Fibroblast of upper back skin (primary cell): ENCODE measurements at places on chromosomes 3 and 15.

DNA sequence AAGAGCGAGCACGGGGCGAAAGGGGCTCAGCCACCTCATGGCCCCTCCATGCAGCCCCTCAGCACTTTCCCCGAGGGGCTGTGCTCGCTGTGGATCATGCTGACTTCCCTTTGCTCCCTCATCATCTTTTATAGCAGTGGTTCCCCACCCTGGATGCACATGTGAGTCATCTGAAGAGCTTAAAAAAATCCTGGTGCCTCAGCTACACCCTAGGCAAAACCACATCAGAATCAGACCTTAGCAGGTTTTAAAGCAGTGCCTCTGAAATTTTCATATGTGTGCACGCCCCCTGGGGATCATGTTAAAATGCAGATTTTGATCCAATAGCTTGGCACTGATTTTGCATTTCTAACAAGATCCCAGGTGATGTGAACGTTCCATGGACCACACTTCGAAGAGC lies 50.9 kb downstream of the FEM1B start:
- no peak for DNase-seq

DNA sequence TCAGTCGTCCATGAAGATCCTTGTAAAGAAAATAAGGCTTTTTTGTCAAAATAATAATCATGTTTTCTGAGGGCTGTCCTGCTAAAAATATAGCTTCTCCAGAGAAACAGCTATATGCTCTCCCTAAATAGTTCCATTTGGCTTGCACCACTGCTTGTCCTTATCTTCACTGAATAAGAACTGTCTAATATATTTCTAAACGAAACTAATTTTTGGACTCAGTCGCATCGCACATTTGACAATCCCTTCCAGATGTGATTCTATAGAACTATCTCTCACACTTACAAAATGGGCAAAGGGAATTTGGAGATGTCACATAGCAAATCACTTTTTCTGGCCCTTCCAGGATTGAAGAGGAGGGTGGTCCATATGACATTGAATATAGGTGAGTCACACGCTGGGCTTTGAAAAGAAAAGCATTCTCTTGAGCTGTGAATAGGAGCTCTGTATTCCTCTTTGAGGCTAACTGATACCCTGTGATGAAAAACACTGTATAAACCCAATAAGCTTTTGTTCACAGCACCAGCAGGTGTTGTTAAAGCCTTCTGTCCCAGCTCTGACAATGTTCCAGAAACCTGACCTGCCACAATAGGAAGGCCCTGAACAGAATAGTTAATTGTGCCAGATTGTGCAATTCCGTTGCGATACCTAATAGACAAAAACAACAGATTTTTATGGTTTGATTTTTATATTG lies 1144.2 kb downstream of the ROBO2 start:
- no peak for DNase-seq

- no peak for DNase-seq
Measured at GRCh38 chr3:179819379-179819778, 166.5 kb downstream of the USP13 start.

GRCh38 chr3:70952033-70952747 lies 631.3 kb downstream of the FOXP1 start:
- DNase-seq: no peak

DNA sequence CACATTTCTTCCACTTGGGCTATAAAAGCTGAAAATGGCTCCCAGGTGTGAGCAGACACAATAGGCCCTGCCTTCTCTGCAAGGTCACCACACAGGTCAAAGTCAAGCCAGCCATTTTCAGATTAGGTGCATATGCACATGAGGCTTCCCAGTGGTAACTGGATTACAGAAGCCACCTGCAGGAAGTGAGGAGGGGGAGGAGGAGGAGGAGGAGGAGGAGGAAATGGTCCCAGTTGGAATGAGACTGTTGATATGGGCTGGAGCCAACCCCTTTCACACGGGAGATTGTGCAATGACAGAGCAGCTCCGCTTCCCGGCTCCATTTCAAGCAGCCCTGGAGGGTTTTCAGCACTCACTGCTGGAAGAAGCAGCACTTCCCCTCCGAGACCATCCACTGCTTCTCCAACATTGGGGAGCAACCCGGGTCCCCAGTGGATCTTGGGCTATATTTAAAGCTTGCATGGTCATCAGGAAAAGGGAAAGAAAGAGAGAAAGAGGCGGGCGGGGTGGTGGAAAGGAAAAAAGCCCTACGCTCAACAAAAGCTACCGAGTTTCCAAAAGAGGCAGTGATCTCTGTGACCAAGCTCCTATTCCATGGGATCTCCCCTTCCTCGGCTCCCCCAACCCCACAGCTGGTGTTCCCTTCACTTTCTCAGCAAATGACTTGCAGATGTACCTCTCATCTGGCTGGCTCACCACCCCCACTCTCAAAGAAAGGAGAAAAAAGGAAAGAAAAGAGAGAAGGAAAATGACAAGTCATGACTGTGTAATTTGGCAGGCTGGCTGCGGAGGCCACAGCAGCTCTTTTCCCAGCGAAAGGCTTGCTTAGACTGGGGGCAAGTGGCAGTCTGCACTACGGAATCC lies 58.3 kb downstream of the LRIG1 start:
- peak; percentile 88 for DNase-seq

GRCh38 chr15:71295603-71296314 lies 180.5 kb downstream of the THSD4 start:
- DNase-seq: peak; percentile 86

- DNase-seq: no peak
Measured at GRCh38 chr3:38458796-38459498, 5.3 kb downstream of the ACVR2B start.

- peak; percentile 65 for DNase-seq
Measured at GRCh38 chr3:177336873-177337450, 139.7 kb upstream of the TBL1XR1 start.

GRCh38 chr3:71060536-71060935 lies 523.0 kb downstream of the FOXP1 start:
- DNase-seq: no peak

- no peak for DNase-seq
Measured at GRCh38 chr15:40776537-40777141, 6.9 kb downstream of the C15orf62 start.

DNA sequence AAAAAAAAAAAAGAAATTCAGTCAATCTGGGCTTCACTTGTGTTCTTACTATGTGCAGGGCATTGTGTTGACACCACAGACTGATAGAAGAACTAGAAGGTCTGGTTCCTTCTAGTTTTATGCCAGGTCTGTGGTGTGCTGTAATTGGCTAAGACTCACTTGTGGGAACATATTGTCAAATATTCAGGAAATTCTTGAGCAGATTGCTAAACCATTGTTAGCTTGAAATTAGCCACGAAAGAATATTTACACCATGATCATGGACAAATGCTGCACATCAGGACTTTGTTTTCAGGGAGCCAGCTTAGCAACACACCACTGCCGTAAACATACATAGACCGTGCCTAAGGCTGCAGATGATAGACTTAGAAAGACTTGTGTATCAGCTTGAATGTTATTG lies 74.6 kb downstream of the GTPBP8 start:
- no peak for DNase-seq

- no peak for DNase-seq
Measured at GRCh38 chr3:134807189-134807588, 12.1 kb downstream of the EPHB1 start.
